HT-29 (cell line): ENCODE measurements at places on chromosomes 4 and X.

GRCh38 chr4:77183777-77184420, 26.9 kb downstream of the CCNG2 start:
- no peak for DNase-seq

GRCh38 chrX:130100180-130100579, 10.1 kb downstream of the ELF4 start:
- no peak for DNase-seq

DNA sequence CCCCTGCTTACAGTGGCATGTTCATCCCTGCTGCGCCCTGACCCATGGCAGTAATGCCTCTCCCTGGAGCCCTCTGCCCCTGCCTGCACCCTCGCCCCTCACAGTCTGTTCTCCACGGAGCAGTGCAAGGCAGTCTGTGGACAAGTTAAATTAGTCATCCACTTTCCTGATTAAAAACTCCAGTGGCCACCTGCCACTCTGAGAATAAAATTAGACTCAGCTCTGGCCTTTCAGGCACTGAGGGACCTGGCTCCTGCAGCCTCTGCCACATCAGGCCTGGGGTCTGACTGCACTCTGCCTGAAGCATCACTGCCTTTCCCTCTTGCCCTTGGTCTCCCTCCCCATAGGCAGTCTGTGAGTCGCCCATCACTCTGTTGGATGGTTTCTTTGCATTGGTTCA, 53.6 kb downstream of the GRK4 start:
- DNase-seq = no peak

DNA sequence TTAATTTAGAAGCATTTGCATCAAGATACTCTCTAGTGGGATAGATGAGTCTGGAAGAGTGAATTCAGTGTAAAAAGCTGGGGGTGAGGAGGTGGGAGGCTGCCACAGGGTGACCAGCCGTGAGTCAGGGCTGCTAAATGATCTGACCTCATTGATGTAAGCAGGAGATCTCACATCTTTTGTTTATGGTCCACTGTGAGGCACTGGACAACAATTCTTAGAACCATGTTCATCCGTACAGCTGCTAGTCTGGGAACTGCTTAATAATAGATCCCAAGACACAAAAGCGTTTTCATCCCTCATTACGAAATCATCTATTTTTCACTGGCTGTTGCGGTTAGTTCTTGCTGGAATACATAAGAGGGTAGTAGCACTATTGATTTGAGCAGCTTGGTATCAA, 14.1 kb downstream of the KLF3 start:
- DNase-seq = no peak

GRCh38 chr4:17058536-17058915, 160.1 kb upstream of the LDB2 start:
- no peak for DNase-seq

- no peak for DNase-seq
Observed at GRCh38 chr4:184740980-184741391, 7.1 kb upstream of the CENPU start.

- DNase-seq = no peak
Observed at GRCh38 chr4:6937201-6937600, 27.6 kb downstream of the TBC1D14 start.

DNA sequence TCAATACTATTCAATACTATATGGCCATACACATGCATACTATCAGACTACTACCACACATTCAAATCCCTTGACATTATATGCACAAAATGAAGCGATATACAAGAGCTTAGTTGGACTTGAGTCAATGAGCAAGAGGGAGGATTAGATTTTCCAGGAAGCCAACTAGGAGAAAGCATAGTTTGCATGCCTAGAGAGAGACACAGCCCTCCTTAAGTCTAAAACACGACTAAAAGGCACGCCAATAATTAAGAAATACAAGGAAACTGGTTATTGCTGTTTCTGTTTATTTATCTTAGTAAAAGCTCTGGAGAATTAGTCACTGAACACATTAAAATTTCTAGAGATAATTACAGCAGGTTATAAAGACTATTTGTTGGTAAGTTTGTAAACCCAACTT, 21.8 kb downstream of the MBNL3 start:
- DNase-seq = peak; percentile 33

DNA sequence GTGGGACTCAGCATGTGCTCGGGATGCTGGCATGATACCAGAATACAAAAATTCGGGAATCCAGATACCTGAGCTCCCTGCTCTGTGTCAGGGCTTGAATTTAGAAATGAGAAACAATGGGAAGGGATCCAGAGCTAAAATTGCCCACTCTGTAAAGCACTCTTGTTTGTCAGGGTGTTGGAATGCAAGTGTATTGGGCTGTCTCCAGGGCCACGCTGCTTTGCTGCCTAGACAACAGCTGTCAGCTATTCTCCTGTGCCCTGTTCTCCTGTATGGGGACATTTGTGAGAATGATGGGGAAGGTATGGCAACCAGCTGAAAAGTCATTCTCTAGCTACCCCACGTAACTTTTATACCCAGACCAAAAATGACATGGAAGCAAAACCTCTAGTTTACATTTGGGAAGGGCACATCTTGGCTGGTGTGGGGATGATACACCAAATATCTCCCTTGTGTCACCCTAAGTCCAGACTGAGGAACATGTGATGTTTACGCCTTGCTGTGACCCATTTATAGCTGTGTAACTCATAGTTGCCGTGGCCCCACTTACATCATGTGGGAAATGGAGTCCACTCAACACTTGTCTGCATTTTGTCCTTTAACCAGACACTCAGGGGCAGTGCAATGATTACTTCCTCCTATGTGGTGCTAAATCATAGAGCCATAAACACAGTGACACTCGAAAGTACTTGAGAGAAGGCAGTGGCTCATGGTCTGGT, 46.6 kb downstream of the SMPX start:
- DNase-seq = no peak

- DNase-seq = no peak
Observed at GRCh38 chr4:80133240-80133783, 60.3 kb upstream of the ANTXR2 start.

DNA sequence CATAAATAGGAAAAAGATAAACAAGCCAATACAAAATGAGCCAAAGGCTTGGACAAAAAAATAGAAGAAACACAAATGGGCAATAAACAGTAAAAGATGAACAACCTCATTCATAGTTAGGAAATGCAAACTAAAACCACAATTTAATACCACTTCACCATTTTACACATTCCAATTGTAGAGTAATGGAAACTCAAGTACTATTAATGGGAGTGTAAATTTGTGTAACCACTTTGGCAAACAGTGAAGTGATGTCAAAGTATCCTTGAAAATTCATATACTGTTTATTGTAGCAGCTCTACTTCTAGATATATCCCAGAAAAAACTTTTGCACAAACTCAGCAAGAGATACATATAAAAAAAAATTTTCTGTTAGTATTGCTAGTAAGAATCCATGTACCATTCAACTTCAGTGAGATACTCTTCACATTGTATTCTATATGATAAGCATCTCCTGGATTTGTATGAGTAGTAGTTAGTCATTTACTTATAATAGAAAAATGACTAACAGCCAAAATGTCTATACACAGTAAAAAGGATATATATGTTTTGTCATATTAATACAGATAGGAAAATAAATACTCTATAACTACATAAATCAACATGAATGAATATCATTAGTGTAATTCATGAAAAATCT, 229.8 kb downstream of the DKK2 start:
- DNase-seq = no peak

DNA sequence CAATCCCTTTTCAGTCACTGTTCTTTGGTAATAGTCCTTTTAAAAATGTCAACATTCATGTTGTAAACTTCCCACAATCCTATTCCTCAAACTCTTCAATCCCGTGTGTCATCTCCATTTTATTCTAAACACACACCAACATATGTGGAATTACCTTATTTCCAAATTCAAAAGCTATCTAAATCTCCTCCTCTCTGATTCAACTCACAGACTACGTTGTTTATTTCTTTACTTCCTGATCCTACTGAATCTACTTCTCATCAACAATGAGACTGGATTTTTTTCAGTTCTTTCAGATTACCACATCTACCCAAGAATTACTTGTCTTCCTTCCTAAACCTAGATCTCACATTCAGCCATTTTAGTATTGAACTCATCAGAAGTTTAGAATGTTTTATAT, 188.2 kb downstream of the GABRB1 start:
- no peak for DNase-seq

DNA sequence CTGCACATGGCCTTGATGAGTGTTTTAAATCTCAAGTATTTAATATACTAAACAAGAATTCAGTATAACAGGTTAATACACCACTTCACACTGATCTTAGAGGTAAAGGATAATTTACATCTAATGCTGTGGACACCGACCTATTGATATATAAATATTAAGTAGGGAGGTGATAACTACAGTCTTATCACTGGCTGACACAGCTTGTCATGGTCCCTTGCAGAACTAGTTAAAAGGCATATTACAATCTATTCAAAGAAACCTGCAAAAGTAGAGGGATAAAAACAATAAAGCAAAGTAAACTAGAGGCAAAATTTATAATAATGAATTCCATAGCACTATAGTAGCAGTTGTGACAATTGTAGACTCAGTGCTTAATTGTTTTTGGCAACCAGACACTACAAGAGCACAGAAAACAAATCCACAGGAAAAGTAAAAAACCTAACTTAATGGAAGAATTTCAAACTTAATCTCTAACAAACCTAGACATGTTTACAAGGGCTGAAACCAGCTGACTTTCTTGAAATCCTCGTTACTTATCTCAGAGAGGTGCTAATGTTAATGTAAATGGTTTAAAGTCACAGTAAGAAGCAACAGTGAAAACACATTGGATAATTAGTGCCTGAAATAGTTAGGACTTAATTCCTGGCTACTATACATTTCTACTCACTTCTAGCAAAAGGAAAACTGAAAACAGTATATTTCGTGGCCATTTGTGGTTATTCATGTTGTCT, 25.0 kb downstream of the MFAP3L start:
- DNase-seq = no peak

- no peak for DNase-seq
Observed at GRCh38 chrX:21764008-21764407, 6.1 kb upstream of the SMPX start.

DNA sequence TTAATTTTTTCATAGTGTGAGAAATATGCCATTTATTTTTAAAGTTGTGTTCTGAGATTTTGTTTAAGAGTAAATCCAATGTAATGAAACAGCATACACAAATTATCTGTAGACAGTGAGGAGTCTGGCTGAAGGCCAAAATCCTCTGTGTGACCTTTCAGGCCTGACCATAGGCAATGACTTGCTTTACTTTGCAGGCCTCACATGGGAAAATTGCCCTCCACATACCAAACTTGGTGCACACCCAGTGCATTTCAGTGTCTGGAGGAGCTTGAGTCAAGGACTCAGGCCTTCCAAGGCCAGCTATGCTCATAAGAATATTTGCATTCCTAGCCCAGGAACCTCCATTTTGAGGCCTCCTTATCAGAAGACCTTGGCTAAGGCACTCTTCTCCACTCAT, 430.1 kb downstream of the GABRG1 start:
- DNase-seq = no peak

- DNase-seq = no peak
Observed at GRCh38 chr4:127188847-127189246, 443.9 kb upstream of the INTU start.

- DNase-seq = no peak
Observed at GRCh38 chr4:5968246-5968645, 50.0 kb downstream of the C4orf50 start.

GRCh38 chrX:57918750-57919436, 8.6 kb upstream of the ZXDA start:
- peak; percentile 61 for DNase-seq

DNA sequence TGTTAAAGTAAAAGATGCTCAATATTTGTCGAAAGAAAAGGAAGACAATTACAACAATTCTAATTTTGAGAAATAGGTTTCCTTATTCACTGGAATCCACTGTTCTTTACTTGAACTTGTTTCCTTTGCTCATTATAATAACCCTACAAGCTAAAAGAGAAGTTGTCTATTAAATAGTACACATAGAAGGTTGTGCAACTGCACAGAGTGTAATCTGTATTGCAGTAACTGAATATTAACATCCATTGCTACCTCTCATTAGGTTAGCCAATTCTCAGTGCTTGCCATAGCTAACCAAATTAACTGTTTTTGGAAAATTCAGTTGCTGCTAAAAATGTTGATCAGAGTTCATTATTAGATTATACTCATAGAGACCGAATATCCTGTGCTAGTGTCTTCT, 120.0 kb downstream of the PDLIM5 start:
- no peak for DNase-seq

GRCh38 chr4:139851133-139851532, 185.5 kb downstream of the MGST2 start:
- no peak for DNase-seq

DNA sequence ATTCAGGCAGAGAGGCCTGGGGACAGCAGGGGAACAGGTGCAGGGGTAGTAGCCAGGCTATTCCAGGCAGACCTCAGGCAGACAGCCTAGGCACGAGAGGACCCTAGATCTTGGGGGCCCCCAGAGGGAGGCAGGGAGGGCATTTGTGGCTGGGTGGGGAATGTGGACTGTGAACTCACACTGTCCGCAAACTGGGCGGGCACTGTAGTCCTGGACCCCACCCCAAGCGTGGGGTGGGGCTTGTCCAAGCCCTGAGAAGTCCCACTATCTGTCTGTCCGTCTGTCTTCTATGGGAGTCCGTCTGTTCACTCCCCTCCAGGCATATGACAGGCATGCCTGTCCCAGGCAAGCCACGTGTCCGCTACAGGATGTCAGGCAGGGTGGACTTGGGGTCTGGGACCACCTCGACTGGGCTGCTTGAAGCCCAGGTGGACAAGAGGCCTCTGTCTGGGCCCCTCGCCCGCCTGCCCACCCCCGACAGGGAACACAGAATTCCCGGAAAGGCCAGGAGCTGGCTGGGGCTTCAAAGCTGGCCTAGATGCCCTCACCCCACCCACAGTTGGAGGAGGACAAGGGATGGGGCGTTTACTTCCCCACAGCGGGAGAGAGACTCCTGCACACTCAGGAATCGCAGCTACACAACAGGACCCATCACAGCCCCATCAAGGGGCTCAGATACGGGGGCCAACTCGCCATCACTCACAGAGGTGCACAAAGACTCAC, at the start of gene SLC38A5:
TSS of gene SLC38A5 (minus strand) at position 151 of the 723 bp plus-strand sequence. CDS start 2,336 bp downstream, outside the sequence.
- DNase-seq = no peak

GRCh38 chrX:2513121-2513664, 12.4 kb upstream of the DHRSX start:
- no peak for DNase-seq

- DNase-seq = no peak
Observed at GRCh38 chr4:5969777-5970176, 48.5 kb downstream of the C4orf50 start.

GRCh38 chrX:110006161-110006560, 3.2 kb downstream of the TMEM164 start:
- no peak for DNase-seq

GRCh38 chr4:74181219-74181618, 23.3 kb downstream of the MTHFD2L start:
- no peak for DNase-seq

DNA sequence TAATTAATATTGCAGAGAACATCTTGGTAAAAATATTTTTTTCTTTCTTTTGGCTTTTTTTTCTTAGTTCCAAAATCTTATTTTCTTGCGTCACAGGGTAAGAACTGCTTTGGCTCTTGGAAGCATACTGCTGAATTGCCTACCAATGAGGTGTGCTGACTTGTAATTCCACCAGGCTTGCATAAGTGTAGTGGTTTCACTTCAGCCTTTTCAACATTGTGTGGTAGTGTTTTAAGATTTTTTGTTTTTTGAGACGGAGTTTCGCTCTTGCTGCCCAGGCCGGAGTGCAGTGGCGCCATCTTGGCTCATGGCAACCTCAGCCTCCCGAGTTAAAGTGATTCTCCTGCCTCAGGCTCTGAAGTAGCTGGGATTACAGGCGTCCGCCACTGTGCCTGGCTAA, 42.4 kb downstream of the N4BP2 start:
- no peak for DNase-seq
